CD4-positive, alpha-beta T cell treated with Interleukin-2 at 100 ng/mL for 4 hours (primary cell): ENCODE measurements at places on chromosomes 2 and 18.

- DNase-seq = no peak
Observed at GRCh38 chr2:206792645-206793044, 27.2 kb downstream of the FASTKD2 start.

- no peak for DNase-seq
Observed at GRCh38 chr2:45439788-45440773, 171.0 kb downstream of the SRBD1 start.

GRCh38 chr18:36264283-36264682 is 33.2 kb upstream of the FHOD3 start:
- DNase-seq = no peak

DNA sequence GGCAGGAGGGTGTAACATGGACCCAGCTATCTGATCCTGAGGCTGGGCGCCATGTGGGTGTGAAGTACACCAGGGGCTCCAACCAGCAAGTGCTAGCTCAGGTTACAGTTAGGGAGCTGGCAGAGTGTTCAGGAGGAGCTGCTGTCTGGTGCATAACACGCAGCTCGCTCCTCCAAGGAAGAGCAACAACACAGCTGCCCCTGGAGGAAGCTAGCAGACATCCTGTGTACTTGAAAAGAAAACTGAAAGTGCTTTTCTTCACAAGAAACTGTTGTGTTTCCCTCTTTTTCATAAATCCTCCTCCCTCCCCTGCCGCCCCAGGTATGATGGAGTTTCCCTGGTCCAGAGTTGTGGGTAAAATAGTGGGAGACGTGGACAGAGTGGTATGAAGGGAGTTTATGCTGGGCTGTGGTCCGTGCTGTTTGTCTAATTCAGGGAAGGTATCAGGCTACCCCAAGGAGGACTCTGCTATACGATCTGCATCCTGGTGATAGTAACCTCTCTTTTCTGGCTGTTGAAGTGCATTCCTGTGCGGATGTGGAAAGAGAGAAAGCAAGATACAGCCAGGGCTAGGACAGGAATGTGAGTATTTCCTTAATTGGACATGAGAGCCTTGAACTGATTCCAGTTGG is 6.1 kb upstream of the LBH start:
- DNase-seq = peak; percentile 61

DNA sequence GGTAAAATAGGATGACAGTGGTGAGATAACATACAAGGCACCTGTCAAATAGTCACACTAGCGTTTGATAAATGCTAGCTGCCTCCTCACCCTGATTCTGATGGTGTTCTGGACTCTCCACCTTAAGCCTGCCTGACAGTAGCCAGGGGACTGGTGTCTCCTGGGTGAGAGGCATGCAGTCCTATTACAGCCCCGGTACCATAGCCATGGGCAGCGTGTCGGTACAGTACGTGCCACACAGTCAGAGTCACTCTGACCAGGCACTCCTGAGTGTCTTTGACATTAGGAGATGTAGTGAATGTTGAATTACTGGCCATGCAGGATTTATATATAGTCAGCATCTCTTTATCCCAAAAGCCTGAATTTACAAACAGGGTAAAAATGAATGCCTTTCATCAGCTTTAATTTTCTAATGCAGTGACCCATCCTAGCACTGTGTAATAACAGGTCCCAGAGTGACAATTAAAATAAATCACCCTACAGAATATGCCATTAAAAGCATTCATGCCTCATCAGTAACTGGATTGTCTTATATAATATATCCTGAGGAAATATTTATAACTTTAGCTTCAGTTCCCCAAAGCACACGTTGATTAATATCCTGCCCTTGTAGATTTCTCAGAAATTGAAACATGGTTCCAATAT is 760.3 kb upstream of the SOX11 start:
- no peak for DNase-seq

GRCh38 chr2:18763338-18763737 is 174.0 kb upstream of the NT5C1B start:
- DNase-seq = no peak

DNA sequence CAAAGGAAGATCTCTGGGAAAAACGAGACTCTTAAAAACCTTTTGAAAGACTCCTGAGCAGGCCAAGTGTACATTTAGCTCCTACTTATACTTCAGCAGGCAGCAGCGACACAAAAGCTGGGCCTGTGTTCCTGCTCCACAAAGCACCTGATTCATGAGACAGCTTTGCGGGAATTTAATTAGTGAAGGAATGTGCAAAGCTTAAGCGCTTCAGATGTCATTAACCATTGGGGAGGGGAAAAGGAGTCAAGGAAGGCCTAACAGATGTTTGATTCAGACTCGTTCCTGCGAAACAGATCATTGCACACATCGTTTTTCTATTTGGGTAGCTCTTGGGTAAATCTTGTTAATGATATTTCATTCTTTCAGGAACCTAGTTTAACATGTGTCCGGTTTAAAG is 125.9 kb downstream of the MAIP1 start:
- no peak for DNase-seq

DNA sequence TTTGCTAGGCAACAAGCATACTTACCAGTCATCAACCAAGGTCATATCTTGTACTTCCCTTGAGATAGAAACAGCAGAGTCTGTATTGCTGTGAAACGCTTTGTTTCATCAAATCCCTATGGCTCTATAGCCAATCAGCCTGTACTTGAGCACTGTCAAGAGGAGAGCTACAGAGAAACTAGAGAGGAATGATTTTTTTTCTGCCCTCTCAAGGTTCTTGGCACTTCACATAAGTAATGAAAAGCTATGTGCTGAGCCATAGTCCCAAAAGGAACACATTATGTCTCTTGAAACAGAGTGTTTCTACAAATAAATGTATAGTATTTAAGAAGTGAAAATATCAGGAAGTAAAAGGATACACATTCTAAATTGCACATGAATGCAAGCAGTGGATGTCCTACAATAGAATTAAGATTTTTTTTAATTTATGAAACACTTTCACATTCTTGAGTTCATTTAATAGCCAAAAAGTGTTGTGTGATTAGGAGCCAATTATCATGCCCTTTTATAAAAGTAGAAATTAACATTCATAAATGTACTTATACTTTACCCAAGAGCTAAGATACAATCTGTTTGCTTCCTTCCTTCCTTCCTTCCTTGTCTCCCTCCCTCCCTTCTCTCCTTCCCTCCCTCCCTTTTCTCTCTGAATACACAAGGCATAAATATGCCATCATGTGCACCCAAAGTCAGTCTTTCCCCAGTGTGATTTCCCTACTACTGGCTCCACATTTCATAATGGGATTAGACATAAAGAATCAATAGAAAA is 131.8 kb downstream of the CSRNP3 start:
- no peak for DNase-seq

GRCh38 chr18:25284861-25285550 is 67.0 kb downstream of the ZNF521 start:
- DNase-seq = no peak

- DNase-seq = no peak
Observed at GRCh38 chr2:216082117-216082711, 495 bp downstream of the TMEM169 start.

GRCh38 chr2:175734686-175735085 is 267.4 kb downstream of the LNPK start:
- no peak for DNase-seq

DNA sequence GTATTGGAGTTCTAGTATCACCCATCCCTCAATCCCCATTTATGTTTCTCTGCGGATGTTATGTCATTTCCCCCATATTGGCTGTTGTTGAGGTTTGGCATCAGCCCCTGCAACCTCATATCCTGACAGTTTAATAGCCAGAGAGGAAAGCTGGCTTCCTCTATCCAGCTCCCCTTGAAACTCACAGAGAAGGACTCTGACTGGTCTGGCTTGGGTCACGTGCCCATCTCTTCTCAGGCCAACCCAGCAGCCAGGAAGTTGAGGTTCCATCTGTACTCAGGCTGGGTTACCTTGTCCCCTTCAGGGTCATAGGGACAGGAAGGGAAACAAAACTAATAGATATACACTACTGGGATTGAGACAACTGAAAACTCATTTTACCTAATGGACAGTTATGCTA is 148.0 kb upstream of the SLC14A2 start:
- DNase-seq = no peak

- DNase-seq = no peak
Observed at GRCh38 chr2:10282611-10283105, 20.0 kb upstream of the HPCAL1 start.

DNA sequence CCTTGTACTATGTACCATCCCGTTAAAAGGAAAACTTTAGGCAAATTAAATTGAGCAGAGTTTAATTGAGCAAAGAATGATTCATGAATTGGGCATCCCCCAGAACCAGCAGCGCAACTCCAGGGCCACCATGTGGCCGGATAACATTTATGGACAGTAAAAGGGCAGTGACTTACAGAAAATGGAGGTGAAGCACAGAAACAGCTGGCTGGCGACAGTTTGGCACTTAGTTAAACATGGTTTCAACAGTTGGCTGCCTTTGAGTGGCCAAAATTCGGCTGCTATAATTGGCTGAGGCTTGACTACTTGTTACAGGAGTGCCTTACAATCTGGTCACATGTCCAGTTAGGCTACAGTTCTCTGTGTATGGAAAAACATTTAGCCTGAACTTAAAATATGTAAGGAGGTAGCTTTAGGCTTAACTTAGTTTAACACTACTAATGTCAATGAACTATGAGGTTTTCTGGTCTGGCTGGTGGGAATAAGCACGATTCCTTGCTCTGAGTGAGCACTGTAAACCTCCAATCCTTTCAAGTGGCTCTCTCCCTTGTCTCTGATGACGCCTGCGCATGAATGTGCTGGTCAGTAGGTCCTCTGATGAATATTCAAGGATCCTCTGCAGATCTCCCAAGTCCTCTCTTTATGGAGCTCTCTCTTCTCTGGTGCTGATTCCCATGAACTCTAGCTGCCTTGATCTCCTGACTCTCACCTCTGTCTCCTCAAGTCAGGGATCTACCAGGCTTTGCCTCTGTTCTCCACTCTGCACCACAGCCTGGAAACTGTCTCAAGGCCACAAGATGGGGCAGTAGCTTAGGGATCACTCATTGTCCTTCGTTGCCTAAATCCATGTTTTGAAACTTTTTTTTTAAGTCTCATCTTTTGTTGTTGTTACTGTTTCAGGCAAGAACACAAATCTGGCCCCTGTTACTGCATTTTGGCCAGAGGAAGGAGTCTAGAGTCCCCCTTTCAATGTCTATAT is 24.4 kb upstream of the RAB31 start:
- DNase-seq = no peak

- no peak for DNase-seq
Observed at GRCh38 chr2:111042261-111042660, 78.5 kb upstream of the BCL2L11 start.

GRCh38 chr2:99624677-99625076 is 134.9 kb upstream of the REV1 start:
- DNase-seq = no peak

DNA sequence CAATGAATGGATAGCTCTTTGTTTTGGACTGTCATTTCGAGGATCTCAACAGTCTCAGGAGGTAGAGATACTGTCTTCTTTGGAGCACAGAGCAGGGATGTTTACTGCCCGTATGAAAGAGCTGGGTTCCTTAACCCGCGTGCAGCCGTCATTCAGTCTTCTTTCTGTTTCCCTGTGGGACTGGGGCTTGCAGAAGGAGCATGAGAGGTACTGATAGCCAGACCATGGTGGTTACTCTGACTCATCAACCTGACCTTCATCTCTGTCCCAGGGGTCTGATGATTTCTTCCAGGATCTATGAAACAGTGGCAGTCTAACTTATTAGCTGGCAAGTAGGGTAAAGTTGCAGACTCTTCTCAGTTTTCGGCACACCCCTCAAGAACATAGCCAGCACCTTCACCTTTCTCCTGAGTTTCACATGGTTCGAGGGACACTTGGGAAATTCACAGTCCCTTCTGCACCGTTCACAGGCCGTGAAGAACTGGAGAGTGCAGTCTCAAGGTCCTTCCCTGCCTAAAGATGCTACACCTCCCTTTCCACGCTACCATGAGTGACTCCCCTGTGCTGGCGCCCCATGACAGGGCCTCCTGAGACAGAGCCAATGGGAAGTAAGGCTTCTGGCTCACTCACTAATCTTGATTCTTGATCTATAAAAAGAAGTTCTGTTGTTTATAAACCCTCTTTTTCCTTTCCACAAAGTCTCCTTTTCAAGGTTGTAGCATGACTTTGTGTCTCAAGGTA is 226.2 kb downstream of the MC4R start:
- no peak for DNase-seq

DNA sequence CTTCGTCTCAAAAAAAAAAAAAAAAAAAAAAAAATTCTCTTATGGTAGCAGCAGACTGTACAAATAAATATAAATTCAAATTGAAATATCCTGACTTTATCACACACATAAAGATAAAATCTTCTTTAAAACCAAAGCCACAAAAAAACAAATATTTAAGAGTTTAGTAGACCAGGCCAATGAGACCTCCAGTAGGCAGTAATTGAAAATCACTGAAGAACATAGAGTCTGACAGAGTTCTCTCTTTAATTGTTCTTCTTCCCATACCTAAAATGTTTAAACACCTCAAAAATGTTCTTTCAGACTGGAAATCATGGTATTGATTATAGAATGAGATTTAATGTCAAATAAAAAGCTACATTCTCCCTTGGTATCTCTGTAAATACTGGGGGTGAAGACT is 20.8 kb downstream of the PRPF40A start:
- DNase-seq = no peak

DNA sequence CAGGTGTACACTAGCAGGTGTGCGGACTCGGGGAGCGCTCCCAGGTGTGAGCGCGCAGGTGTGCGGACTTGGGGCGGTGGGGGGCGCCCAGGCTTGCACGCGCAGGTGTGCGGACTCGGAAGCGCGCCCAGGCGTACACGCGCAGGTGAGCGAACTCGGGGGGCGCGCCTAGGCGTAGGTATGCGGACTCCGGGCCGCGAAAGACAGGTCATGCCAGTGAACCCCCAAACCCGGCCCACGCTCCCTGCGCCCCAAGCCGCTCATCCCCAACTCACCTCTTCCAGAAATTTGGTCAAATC is 342 bp downstream of the CYB5A start:
- DNase-seq = no peak

- no peak for DNase-seq
Observed at GRCh38 chr18:37532917-37533316, 32.7 kb downstream of the CELF4 start.

GRCh38 chr2:64218137-64218802 is 74.0 kb upstream of the PELI1 start:
- DNase-seq = no peak

DNA sequence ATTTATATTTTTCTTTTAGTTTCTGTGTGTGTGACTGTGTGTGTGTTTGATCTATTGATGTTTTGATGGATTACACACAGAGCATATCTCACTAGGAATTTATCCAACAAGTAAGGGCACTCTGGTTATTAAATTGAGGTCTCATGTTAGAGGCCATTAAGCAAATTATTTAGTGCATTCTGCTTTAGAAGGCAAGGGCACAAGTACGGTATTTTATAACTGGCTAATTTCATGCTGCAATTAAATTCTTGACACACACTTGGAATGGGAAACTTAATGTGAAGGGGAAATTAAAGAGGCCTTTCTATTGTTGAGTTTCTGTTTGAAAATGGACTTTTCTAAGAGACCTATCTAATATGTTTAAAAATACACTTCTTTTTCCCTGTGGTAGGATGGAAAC is 25.8 kb downstream of the NYAP2 start:
- DNase-seq = no peak
